ENCODE measurements at places on chromosomes 2 and 18. TPM values are rescaled to one million over a fixed set of nuclear protein-coding genes. Genes with fewer than 3 reads are reported as not detected.

The PPM1G gene
- total RNA-seq: 51.6 TPM

DNA sequence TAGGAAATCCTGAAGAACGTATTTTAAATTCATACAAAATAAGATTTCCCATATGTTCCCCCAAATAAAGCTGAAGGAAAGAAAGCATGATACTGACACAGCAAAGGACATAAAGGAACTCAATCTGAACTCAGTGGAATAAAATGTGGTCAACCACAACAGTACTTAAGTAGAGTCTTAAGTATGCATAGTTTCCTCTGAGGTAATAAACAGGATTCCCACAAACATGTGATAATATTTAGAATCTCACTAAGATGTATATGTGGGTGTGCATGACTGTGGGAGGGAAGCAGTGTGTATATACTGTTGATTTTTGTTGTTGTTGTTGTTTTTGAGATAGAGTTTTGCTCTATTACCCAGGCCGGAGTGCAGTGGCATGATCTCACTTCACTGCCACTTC, 69.3 kb downstream of the NOL10 start:
- peak; percentile 9 for DNase-seq

DNA sequence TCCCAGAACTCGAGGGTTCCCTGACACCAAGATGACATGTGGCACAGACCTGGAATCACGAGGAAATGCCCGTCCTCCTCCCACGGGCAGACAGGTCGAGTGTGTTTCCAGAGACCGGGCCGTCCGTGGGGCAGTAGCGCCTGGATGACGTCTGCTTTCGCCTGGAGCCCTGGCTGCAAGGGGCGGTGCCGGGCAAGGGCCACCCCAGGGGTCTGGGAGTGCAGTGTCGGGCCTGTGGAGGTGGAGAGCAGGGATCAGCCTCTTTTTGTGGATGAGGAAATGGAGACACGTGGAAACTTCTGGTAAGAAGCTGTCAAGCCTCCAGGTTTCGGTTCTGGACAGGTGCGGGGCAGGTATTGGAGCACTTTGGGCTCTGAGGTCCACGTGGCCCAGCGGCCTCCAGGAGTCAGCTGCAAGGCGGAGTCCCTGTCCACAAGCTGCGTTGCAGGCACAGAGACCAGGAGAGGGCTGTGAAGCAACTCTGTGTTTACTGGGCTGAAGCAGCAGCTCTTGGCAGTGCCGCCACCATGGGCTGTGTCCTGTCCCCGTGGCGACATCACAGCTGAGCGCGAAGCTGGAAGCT, 25.6 kb downstream of the NFATC1 start:
- DNase-seq: no peak

- DNase-seq: no peak
Observed at GRCh38 chr2:109216332-109216731, 87.3 kb downstream of the SH3RF3 start.

GRCh38 chr2:206988884-206989283, 49.6 kb downstream of the CPO start:
- no peak for DNase-seq

DNA sequence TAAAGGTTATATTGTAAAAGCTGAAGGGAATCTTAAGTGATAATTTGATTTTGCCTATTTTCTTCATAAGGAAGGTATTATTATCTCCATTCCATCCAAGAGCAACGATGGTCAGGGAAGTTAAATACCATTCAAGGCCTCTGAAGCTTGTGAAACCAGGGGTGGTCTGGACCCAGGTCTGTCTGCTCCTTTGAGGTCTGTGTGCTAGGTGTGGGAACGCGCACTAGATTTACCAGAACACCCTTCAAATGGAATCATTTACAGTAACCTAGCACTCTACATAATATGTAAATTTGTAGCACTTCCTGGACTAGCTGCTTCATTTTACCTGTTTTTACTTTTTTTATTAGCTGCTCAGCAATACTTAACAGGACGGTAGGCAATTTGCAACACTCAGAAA, 6.4 kb upstream of the TRIB2 start:
- DNase-seq: no peak

DNA sequence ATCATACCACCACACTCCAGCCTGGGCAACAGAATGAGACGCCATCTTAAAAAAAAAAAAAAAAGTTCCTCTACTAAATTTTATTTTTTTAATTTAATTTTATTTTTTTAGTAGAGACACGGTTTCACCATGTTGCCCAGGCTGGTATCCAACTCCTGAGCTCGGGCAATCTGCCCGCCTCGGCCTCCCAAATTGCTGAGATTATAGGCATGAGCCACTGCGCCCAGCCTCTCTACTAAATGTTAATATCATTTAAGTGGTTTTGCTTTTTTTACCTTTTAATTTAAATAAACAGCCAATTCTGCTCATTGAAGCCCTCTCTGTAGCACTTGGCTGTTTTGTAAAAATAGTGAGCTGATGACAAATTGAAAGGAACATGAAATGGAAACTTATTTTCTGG, 9.2 kb downstream of the RAB17 start:
- no peak for DNase-seq
